ENCODE measurements at places on chromosomes 1 and 21. TPM values are rescaled to one million over a fixed set of nuclear protein-coding genes. Genes with fewer than 3 reads are reported as not detected.

LORICRIN gene
- not detected for total RNA-seq

TPTE gene
- not detected for total RNA-seq

LCE6A gene
- not detected for total RNA-seq

RHD gene
- total RNA-seq: under 0.01 TPM

TNFRSF18 gene
- total RNA-seq: not detected

LCE1A gene
- not detected for total RNA-seq

NBPF6 gene
- not detected for total RNA-seq

SLC30A2 gene
- not detected for total RNA-seq

C1orf105 gene
- not detected for total RNA-seq

PER3 gene
- total RNA-seq: 3.5 TPM

RAB42 gene
- 8.5 TPM for total RNA-seq

HSD3B2 gene
- total RNA-seq: not detected

FABP3 gene
- 204 TPM for total RNA-seq

OSBPL9 gene
- total RNA-seq: 49.7 TPM

KCNJ9 gene
- total RNA-seq: under 0.01 TPM

ALPL gene
- not detected for total RNA-seq

C21orf91 gene
- 7.7 TPM for total RNA-seq

CD5L gene
- total RNA-seq: not detected

S100A1 gene
- not detected for total RNA-seq

CFAP107 gene
- total RNA-seq: not detected

RPTN gene
- total RNA-seq: not detected

SRGAP2 gene
- 43.0 TPM for total RNA-seq

SPRR1A gene
- not detected for total RNA-seq

TMEM183A gene
- total RNA-seq: 90.4 TPM

GBP6 gene
- not detected for total RNA-seq

CFAP141 gene
- total RNA-seq: not detected

PLEKHA6 gene
- 0.20 TPM for total RNA-seq

ZBTB21 gene
- 10.3 TPM for total RNA-seq

GSTM1 gene
- 13.7 TPM for total RNA-seq

CC2D1B gene
- total RNA-seq: 25.2 TPM
